ENCODE measurements at places on chromosomes 13 and 19.

DNA sequence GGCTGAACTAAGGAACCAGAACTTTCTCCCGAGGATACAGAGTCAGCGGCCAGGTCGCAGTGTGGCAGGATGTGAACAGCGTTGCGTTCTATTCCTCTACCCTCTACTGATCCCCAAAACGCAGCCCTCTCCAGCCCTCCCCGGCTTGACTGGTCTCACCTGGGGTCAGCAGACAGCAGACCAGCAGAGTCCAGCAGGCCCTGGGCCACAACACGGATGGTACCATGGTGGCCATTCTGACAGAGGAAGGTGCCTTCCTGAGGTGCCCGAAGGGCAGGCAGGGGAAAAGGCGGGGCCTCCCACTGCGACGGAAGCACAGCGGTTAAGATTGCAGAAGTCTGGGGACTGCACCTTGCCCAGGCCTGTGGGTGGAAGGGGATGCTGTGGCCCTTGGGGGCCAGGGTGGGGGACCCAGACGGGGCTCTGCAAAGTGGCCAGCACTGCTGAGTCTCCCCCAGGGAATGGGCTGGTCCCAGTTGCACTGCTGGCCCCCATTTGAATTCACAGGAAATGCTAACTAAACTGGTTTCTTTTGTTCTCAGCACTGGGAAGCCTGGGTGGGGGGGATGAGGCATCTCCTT, at the start of gene ICAM3:
Gene ICAM3 (minus strand): TSS at position 245 of the 581 bp plus-strand sequence. CDS start 10 bp downstream, at position 235.
- no peak for DNase-seq

DNA sequence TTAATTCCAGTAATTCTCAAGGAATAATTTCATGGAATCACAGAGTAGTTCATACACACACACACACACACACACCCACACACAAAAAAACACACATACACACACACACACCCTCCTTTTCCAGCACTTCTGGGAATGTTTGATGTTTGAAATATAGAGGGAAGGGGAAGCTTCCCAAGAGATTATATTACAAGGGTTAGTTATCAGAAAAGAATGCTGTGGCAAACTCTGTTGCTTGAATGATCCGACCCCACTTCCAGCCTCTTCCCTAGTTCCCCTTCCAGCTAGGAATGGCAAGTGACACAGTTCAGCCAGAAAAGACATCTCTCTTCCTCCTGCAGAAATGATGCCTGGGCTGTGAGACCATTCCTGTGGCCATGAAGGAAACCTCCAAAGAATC, 49.9 kb downstream of the KCTD12 start:
- no peak for DNase-seq

- DNase-seq, result no peak
Observed at GRCh38 chr13:83895994-83896580, 13.8 kb upstream of the SLITRK1 start.

- no peak for DNase-seq
Observed at GRCh38 chr19:47443331-47443730, 24.0 kb upstream of the MEIS3 start.

DNA sequence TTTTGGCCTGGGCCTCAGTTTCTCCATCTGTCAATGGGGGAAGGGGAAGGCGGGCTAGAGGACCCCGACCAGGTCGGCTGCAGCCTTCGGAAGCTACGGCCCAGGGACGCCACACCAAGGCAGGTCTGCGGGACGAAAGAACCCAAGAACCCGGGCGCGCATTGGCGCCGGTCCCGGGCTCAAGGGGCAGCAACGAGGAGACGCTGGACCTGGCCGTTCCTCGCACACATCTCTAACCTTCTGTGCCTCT, 739 bp upstream of the ILF3 start:
- no peak for DNase-seq

DNA sequence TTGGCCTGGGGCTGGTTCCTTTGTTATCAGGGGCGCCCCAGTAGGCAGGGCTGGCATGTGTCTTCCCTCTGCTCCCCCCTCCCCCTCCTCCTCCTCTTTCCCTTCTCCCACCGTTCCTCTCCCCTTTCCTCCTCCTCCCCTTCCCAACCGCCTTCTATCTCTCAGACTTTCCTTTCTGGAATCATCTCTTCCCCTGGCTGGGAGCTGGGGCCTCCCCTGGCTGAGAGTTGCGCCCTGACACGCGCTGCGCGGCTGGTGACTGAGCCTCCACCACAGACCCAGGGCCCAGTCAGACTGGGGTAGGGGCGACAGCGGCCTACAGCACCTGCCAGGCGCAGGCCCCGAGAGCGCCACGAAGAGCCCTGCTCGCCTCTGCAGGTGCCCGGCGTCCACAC, 2.8 kb downstream of the PNMA8B start:
- DNase-seq, result no peak

- no peak for DNase-seq
Observed at GRCh38 chr13:98783856-98784478, 31.5 kb upstream of the SLC15A1 start.

- no peak for DNase-seq
Observed at GRCh38 chr13:50527188-50527587, 316.3 kb downstream of the DLEU7 start.

GRCh38 chr19:10193790-10194499, 808 bp downstream of the DNMT1 start:
- no peak for DNase-seq

DNA sequence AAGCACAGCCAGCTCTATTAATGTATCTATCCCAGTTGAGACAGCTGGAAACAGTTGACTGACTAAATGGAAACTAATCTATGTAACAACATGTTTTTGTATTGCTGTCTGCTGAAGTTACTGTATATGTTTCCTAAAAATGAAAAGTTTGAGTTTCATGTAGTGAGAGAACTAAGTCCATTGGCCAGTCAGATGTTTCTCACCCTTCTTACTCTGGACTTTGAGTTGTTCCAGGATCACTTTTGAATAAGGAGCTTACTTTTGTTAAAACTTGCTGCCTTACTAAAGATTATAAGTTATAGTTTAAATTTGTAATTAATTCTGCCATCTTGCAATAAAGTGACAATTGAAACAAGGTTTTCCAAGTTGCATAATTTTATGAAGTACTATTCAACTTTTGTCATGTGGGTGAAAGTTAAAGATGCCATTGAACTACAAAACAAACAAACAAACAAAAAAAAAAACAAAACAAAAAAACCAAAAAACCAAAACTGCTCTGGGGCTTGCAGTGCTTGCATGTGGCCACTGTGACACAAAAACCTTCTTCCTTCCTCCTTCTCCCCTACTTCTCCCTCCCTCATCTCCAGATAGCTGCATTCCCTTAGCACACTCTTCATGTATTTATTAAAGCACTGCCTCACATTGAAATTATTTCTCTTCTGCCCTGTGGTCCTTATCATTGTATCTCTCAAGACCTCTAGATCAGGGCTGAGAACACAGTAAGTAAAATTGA, 15.3 kb downstream of the WDFY2 start:
- no peak for DNase-seq

DNA sequence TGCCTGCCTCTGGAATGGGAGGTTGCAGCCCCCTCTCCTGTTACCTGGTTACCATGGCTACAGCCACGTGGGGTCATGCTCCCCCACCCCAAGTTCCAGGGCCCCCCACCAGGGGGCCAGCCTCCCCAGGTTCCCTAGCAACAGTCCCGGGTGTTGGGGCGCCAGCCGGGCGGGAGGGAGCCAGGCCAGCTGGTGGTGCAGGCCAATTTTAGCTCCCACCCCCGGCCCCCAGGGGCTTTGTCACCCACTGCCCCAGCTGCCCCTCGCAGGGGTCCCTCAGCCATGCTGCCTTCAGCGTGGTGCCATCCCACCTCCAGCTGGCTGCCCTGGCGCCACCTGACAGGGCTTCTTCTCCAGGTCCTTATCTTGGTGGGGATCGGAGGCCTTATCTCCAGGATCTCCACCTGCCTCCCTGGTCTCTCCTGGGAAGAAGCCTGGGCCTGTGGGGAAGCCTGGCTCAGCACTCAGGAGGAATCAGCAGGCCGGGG, 3.0 kb downstream of the MARK4 start:
- no peak for DNase-seq

GRCh38 chr19:57248646-57249045, 8.2 kb downstream of the ZNF805 start:
- no peak for DNase-seq

- DNase-seq, result no peak
Observed at GRCh38 chr19:8083141-8083540, 30.6 kb downstream of the CCL25 start.

DNA sequence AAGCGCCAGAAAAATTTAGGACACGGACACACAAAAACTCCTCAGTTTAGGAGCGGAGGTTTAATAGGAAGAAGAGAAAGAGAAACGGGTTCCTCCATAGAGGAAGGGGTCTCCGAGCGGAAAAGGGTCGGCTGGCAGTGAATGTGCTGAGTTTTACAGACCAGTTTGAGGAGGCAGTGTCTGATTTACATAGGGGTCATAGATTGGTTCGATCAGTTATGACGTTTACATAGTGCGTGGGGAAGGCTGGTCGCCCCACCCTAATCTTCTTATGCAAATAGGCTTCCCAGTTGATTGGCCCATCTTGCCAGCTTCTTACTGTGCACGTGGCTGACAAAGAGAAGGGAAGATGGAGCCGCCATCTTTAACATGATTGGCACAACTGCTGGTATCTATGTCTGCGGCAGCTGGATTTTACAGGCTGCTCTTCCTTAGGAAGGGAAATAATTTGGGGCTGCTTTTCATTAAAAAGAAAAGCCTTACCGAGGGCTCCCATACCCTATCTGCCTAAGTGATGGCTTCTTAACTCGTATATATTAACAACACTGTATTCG, 1.2 kb upstream of the ZNF225 start:
- no peak for DNase-seq

- DNase-seq, result no peak
Observed at GRCh38 chr13:84870190-84870589, 929.0 kb downstream of the SLITRK6 start.

DNA sequence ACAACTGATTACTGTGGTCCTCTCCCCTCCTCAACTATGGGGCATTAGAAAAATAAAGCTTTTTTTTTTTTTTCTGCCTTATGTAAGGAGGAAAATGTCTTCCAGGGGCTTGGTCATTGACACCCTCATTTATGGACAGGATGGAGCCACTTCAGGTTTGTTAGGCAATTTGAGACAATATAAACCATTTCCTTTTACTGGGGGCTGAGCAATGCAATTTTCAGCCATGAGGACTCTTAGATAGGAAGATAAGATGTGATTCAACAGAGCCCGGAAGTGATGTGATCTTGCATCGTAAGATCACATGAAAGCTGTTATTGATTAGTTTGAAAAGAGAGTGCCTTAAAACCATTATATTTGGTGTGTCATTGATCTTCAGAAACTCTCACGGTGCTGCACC, 210.8 kb downstream of the OXGR1 start:
- DNase-seq, result no peak

DNA sequence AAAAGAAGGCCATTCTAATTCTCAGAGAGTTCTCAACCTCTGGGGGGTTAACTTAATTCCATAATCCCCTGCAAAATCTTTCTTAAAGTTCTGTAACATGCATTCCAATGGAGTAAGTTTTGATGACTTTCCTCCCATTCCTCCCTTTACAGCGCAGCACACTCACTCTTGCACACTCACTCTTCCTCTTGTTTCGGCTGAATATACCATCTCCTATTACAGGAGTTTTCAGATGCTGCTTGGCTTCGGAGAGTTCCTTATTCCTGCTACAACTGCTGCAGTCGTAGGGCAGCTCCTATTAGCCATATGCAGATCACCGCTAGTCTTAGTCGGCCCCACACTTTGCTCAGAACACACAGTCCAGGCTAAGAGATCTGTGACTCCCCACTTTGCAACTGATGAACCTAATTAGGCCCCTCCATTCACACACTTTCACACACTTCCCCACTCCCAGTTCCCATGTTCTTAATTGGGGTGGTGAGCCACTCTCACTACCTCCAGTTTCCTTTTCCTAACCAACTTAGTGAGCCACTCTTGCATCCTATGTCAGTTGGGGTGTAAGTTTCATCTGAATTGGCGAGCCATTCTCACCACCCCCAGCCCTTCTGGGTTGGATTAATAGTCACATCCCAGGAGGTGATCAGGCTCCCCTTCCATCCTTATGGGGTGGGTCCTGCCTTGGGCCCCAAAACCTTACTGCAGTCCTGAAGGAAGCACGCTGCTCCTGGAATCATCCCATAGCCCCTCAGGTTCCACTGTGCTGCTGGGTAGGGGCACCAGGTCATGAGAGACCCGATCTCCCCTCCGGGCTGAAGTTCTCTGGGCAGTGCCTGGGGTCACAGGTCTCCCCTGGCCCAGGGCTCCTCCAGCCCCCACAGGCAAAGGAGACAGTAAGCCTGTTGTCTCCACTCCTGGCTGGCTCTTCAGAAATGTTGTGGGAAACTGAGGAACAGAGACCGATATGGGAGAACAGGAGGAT, 53.9 kb downstream of the OR10H4 start:
- no peak for DNase-seq

DNA sequence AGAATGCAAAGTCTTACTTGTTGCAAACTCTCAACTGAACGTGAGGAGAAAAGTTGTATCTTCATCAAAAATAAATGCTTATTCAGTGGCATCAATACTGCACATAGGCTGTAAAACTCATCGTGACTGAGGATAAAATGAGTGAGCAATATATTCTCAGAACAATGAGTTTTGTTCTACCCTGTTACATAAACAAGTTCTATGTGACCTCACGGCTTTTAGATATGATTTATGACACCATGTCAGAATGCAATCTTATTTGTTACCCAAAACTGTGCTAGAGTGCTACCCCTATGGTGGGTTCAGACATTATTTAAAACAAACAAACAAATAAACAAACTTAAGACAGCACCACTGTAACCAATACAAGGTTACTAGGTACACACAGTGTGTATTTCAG, 55.4 kb downstream of the FOXO1 start:
- no peak for DNase-seq

DNA sequence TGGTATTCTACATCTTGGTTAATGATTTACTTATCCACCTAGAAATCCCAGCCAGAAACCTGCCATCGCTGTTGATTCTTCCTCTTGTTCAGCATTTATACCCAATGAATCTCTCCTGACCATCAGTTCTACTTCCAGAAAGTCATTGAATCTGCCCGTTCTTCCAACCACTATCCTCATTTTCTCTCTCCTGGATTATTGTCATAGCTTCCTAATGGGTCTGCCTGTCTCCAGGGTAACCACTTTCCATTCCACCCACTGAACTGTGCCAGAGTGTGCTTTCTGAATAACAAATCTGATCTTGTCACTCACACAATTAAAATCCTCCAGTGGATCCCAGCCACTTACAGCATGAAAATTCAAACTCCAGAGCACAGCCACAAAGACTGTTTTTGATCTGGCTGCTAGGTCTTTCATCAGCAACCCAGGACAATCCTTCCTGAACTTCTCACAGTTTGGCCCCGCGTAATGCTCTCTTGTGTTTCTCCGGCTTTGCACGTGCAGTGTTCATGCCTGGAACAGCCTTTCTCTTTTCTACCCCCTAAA, 330.6 kb downstream of the SPRY2 start:
- no peak for DNase-seq

- peak; percentile 15 for DNase-seq
Observed at GRCh38 chr19:3175781-3176714, 2.5 kb upstream of the S1PR4 start.

DNA sequence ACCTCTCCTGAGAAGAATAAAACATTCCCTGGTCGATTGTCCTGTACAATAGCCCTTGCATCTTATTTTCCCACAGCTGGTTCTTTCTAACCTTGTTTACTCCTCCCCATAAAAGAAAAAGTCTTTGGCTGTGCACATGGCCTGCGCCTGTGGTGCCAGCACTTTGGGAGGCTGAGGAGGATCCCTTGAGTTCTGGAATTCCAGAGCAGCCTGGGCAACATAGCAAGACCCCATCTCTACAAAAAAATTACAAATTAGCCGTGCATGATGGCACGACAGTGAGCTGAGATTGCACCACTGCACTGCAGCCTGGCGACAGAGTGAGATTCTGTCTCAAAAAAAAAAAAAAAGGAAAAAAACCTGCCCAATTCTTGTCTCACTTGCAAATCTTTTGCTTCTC, 7.2 kb upstream of the NUP62 start:
- no peak for DNase-seq

- no peak for DNase-seq
Observed at GRCh38 chr13:102273111-102273510, 128.7 kb downstream of the FGF14 start.

GRCh38 chr19:6232601-6233055, 47.1 kb downstream of the MLLT1 start:
- no peak for DNase-seq

Measured in NCI-H1105 (cell line).